Inflammatory macrophage treated with lipopolysaccharide for 1 hour (primary cell): ENCODE measurements at places on chromosomes 16 and 17.
A peak's percentile ranks its signal among the peaks of the same experiment; 100 is the strongest.

GRCh38 chr16:50763211-50763610 is 21.3 kb downstream of the CYLD start:
- no peak for DNase-seq

GRCh38 chr17:12007466-12007865 is 10.2 kb upstream of the ZNF18 start:
- no peak for DNase-seq

GRCh38 chr17:10071141-10071540 is 127.3 kb downstream of the GAS7 start:
- DNase-seq = no peak

DNA sequence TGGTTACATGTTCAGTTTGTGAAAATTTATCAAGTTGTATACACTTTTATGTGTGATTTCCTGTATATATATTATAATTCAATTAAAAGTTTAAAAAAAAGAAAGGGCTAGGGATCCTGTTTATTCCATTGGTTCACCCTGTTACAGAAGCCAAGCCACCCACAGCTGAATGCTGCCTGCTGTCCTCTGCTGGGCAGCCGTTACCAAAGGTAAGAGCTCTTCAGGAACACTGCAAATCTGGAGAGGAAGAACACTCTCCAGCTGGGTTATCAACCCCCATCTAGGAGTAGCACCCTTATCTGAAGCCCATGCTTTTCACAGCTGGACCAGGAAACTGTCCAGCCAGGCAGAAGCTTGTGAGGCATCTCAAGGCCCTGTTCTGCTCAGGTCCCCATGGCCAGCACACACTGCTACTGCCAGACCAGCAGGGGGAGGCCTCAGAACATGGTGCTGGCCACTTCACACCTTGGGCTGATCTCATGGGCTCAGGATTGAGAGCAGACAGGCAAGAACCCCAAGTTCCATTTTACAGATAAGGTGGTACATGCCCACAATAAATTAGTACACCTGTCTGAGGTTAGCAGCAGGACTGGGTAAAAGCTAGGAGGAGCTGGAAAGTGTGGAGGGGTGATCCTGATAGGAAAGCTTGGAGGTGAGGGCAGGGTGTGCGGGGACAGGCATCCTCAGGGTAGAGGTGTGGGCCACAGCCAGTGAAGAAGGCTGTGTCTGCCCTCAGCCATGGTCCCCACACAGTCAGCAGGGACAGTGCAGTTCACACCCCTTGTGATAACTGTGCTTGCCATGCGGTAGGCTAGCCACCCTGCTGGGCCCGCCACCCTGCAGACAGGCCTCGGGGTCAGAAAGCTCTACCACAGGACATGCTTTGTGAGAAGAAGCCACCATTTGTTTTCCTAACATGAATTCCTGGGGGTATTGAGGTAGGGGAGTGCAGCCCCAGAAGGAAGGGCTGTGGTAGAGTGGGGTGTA is 54.3 kb upstream of the SREBF1 start:
- peak; percentile 42 for DNase-seq

- DNase-seq = peak; percentile 39
Measured at GRCh38 chr16:58345574-58346354, 46.5 kb upstream of the GINS3 start.

- DNase-seq = no peak
Measured at GRCh38 chr17:27222515-27222914, 71.4 kb upstream of the WSB1 start.

- peak; percentile 6 for DNase-seq
Measured at GRCh38 chr16:51569203-51569931, 418.3 kb upstream of the SALL1 start.

DNA sequence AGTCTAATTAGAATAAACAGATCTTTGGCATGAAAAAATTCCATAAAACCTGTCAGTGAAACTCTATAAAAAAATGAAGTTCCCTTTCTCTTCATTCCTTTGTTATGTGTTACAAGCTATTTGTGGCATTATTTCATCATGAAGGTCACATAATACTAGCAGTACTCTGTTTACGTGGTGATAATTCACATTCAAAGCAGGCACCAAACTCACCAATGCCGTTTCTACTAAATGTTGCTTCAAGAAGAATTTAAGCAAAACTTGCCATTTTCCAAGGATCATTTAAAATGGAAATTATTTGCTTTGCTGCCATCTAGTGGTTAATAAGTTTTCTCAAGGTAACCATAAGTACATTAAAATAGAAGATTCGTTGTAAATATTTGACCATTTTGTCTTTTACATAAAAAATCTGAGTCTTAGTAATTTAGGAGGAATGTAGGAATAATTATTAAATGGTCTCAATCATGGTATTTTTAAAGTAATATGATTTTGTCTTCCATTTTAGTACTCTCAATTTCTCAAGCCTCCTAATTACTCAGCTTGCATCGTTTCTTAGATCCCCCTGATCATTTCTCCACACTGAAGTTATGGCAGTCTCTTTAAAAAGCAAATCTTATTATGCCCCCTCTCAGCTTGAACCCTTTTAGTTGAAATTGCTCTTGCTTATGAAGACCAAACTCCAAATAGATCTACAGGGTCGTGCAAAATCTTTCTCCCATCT is 80.8 kb downstream of the OMG start:
- peak; percentile 82 for DNase-seq

- no peak for DNase-seq
Measured at GRCh38 chr17:10756619-10757018, 26.8 kb upstream of the TMEM220 start.

DNA sequence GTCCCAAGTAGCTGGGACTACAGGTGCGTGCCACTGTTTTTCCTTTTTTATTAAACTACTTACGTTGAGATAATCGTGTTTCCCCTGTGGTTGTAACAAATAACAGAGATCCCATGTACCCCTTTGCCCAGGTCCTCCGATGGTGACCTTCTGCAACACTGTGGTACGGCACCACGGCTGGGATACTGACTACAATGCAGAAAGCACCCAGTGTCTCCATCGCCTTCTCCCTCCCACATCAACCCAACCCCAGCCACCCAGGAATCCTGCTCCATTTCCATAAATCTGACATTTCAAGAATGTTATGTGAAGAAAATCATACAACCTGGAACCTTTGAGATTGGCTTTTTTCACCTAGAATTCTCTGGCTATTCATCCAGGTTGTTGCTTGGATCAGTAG is 22.1 kb downstream of the MPRIP start:
- no peak for DNase-seq

GRCh38 chr16:72847187-72848027 is 200.5 kb downstream of the ZFHX3 start:
- no peak for DNase-seq
